ENCODE measurements at places on chromosomes 5 and 9.
A peak's percentile ranks its signal among the peaks of the same experiment; 100 is the strongest.

DNA sequence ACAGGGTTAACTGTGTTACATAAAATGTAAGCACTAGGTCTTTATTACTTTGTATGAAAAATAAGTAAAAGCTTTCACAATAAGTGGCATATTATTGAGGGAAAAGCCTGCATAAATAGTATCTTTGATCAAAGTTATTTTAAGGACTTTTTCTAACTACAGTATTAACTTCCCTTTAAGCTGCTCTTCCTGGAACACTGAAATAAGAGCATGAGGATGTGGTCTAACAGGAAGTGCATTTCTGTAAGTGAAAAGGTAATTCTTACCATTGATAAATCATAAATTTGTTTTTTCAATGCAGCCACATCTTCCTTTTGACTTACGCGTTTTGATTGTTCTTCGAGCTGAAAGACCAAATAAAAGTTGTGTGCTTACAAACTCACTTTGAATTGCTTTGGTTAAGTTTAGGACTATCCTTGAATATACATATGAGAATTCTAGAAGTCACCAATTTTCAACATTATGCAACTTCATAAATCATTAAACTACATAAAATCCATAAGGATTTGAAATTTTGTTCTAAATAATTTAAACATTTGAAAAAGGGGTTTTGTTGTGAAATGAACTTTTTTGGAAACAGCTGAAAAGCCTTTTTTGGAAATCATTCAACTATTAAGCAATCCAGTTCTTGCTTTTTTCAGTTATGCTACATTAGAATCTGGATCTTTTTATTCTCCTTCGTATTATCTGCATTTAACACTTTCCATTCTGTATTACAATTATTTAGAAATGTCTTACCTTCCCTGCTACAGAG, 50.6 kb downstream of the RASEF start:
- DNase-seq, result no peak

DNA sequence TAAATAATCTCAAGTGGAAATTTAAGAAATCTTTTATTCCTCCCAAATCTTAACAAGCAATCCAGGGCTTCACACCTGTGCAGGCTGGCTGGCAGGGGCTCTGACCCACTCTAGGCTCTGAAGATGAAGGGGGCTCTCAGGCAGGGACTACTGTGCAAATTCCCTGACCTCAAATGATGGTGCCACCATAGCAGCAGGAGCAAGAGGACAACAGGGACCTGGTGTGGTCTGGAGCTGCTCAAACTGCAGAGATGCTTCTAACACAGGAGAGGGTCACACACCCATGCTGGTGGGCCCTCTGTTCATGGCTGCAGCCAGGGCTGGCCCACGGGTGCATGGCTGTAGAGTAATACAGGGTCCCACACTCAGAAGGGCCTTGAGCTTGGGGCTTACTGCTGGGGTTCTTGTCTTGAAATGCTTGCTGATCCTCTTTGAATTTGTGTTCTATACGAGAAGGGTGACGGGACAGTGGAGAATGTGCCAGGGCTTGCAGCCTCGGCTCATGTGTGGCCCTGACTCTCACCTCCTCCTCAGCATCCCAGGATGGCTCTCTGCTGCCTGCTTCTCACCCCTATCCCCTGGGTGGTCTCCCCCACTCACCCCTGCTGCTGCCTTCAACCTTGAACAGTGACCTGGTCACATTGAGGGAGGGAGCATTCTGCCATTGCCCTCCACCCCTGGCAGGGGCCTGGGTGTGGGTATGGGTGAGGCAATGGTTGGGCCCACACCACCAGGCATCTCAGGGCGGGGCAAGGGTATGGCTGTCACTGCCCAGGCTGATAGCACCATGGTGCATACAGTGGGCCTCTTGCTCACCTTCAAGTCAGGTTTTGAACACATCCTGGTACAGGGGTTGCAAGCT, 191.7 kb downstream of the FSTL4 start:
- DNase-seq, result no peak

- peak; percentile 36 for DNase-seq
Observed at GRCh38 chr9:4987961-4988421, 2.9 kb downstream of the JAK2 start.

DNA sequence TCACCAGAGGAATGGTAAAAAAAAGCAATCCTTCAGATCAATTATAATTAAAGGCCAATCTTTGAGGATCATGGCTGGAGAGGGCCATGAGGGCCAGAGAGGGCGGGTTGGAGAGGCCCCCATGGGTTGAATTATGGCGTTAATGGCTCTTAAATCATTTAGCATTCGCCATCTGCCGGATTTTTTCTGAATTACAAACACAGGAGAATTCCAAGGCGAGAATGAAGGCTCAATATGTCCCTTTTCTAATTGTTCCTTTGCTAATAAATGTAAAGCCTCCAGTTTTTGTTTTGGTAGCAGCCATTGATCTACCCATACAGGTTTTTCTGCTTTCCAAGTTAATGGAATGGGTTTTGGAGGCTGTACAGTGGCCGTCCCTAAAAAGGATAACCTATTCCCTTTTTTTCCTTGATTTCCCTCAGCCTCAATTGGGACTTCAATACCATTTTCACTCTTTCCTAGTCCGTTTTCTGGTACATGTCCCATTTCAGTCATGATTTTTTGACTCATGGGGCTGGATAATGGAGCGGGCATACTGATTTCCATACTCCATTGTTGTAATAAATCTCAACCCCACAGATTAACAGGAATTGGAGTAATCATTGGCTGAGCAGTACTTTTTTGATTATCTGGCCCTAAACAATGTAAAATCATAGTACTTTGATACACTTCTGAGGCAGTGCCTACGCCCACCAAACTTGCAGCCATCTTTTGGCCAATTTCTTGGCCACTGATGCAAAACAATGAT, 6.7 kb upstream of the TMEM141 start:
- DNase-seq, result no peak

- no peak for DNase-seq
Observed at GRCh38 chr5:104859437-104859836, 1296.8 kb upstream of the NUDT12 start.

DNA sequence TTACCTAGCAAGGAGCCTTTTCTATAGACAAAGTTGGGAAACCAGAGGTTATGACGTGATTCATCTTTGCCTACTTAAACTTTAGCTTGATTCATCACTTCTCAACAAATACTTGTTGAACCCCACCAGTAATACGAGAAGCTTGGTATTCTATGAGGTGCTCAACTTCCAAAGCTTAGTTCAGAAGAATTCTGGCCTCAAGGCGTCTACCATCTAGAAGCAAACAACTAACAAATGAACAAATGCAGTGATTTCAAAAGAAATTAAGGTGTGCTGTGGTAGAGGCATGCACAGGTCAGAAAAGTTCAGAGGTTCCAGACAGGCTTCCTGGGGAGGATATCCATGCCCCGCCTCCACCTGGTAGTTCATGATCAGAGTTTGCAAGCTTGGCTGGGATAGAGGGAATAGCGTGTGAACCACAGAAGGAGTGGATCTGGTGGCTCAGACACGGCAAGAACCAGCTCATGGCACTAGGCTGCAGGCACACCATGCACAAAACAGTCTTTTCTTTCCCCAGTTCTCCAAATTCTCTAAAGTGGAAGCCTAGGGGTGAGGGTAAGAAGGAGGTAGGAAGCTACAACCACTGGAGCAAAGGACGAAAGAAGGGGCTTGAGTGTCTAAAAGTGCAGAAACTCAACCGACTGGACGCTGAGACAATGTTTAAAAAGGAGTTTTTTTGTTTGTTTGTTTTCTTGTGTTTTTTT, 473.0 kb downstream of the RAB3C start:
- no peak for DNase-seq

GRCh38 chr5:143968071-143968878, 156.3 kb downstream of the HMHB1 start:
- no peak for DNase-seq

DNA sequence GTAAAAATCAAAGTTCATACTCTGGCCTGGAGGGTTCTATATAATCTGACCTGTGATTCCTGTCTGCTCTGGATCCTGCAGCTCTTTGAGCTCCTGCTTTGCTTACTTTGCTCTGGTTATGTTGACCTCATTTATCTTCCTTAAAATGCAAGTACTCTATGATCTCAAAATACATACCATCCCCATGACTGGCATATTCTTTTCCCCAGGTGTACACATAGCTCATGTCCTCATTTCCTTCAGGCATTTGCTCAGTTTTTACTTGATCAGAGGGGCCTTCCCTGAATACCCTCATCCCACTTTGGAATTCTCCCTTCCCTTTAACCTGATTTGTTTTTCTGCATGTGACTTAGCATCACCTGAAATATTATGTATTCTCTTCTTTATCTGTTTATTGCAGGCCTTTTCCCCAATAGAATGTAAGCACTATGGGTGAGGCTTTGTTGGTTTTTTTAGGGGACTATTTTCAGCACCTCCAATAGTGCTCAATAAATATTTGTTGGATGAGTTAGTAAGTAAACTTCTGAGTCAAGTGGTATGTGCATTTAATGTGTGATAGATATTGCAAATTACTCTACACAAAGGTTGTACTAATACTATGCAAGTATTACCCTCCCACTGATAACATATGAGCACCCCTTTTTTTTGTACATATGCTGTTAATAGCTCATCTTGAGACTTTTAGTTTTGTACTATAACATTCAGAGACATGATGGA, 211.5 kb downstream of the NMUR2 start:
- DNase-seq, result no peak

DNA sequence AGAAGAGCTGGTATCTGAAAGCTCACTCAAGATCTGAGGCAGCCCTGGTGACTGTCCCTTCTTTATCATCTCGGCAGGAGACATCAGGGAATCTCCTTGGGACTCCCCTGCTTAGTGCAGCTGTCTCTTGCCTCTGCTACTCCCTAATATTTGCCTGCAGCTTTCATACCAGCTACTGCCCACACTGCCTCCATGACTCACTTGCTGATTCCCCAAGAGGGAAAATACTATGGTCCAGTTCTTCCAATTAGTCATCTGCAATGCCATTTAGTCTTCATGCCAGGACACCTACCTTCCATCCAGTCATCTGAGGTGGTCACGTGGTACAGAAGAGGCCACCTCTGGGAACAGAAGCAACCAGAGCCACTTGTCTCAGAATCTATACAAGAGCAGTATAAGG, 270.8 kb downstream of the NTRK2 start:
- no peak for DNase-seq

- no peak for DNase-seq
Observed at GRCh38 chr9:115850548-115851304, 302.9 kb upstream of the PAPPA start.

GRCh38 chr5:120535900-120536299, 71.8 kb downstream of the PRR16 start:
- no peak for DNase-seq

DNA sequence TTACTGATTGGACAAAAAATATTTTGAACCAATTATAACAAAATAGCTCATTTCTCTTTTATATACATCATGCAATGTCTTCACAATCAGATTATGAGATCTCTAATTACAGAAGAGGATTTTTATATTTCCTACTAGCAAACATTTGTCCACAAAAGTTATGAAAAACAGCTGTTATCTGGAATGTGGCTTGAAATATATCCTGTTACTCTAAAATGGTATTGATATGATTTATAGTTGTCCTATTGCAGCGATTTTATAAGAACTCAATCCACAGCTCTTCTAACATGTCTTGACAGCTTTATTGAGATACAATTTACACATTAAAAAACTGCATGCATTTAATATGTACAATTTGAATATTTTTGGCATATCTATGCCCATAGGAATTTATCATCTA, 779.9 kb upstream of the ACO1 start:
- no peak for DNase-seq

GRCh38 chr5:50807661-50808060, 141.2 kb downstream of the PARP8 start:
- DNase-seq, result no peak

- DNase-seq, result no peak
Observed at GRCh38 chr5:38695021-38695958, 138.8 kb upstream of the LIFR start.

- DNase-seq, result no peak
Observed at GRCh38 chr9:34121996-34122395, 4.5 kb downstream of the DCAF12 start.

DNA sequence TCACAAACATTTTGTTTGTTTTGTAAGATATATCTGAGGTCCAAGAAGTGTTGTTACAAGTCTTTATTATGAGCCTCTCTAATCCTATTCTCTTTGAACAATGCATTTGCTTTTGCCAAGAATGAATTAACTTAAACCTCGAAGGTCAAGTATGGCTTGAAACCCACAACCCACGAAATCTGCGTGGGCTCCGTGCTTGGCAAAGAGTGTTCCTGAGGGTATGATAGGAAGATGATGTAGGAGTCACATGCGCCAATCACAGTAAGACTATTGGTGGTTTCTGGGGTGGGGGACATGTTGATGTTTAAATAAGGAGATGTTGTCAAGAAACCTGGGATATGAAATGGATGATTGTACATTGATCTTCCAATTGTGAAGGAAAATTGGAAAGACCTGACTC, 330.8 kb upstream of the RFX3 start:
- no peak for DNase-seq

DNA sequence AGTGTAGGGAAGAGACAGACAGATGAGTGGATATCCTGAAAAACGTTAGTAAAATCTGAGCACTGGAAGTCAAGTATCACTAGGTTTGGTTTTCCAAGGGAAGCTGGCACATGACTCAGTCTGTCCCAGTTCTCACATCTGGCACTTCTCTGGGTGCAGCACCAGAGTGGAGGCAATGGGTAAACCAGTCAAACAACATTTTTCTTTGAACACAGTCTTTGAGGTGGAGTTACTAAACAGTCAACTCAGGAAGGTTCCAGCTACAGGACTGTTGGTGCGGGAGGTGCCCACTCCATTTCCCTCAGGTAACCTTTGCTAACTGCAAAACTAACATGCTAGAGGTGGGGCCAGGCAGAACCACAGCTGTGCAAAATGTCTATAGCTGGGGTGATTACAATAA, 301.4 kb upstream of the RFX3 start:
- DNase-seq, result no peak

- no peak for DNase-seq
Observed at GRCh38 chr5:168186289-168187074, 105.0 kb upstream of the WWC1 start.

- no peak for DNase-seq
Observed at GRCh38 chr5:91171322-91171721, 211.8 kb downstream of the ARRDC3 start.

- no peak for DNase-seq
Observed at GRCh38 chr9:133725886-133726285, 12.3 kb downstream of the SARDH start.

DNA sequence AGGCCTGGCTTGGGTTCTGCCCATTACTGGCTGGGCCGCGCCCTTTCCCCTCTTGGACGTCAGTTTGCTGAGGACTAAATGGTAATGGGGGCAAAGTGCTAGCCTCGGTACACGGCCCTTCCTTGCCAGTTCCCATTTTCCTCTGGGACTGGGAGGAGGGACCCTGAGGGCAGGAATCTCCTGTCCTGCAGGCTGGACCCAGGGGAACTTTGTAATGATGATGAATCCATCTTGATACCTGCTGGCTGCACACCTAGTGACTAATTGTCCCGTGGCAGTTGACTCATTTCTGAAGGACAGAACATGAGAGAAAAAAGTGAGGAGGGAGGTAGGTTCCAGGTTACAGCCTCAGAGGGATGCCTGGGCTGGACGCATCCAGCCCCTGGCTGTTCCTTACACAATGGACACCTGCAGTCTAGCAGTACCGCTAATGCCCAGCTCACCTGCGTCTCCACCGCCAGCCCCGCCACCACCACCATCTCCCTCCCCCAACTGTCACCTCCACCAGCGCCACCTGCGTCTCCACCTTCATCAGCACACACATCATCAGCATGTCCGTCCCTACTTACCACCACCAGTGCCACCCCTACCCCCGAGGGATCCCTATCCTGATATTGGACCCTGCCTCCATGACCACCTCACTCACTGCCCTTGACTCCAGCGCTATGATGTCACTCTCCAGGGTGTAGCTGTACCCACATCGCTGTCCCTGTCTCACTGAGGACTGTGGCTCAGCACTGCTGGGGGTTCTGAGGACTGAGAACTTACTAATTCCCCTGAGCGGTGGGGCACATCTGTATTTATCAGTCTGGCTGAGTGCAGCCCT, 4.3 kb downstream of the CDHR2 start:
- no peak for DNase-seq

Measured in ovary (tissue), 10 donors.